Astrocyte of the spinal cord (primary cell): ENCODE measurements at places on chromosomes 2 and 18.
A peak's percentile ranks its signal among the peaks of the same experiment; 100 is the strongest.

DNA sequence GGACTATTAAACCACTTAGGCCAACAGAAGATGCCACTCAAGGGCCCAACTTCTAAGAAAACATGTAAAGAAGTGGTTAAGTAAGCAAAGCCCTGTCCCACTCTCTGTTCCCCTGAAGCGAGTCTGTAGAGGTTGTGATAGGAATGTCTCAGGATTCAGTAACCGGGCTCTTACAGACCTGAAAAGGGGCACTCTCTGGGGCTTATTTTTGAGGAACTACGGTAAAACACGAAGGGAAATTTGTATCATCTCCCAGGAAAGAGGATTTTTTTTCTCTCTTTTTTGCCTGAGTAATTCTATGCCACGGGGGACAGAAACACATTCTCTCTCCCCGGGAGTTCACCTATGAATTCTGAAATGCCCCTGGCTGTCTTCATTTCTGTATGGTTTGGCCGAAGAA is 77.4 kb downstream of the VIT start:
- DNase-seq: no peak

DNA sequence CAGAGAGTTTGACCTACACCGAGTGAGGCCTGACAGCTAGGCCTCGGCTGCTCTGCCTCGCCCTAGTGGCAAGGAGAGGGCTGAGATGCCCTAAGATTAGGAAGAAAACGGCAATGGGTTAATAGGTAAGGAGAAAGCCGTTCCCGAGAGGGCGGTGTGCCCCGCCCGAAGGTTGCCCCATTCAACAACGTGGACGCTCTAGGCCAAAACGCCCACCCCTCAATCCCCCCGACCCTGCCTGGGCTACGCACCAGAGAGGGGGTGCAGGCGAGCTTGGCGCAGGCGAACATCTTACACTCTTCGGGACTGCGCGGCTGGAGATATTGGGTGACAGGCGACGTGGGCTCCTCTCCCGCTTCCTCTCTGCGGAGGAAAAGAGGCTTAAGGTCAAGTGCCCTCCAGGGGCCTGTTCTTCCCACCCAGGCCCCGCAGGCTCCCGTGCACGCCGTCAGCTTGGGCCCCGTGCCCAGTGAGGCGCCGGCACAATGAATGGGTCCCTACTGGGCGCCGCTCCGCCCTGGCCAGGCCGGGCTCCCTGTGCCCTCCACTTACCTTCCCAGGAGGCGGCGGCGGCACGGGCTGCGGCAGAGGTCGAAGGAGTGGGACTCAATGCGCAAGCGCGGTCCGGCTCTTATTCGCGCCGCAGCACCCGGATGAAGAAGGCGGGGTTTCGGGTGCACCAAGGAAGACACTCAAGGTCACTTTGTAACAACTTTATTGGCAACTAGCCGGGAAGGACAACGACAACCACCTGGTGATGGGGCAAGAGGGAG is at the start of gene ATP5MC3:
Gene ATP5MC3 (minus strand): TSS at position 607 of the 773 bp plus-strand sequence. CDS start 317 bp downstream, at position 290.
- peak; percentile 94 for DNase-seq

GRCh38 chr2:154623819-154624218 is 74.7 kb upstream of the KCNJ3 start:
- DNase-seq: peak; percentile 52

DNA sequence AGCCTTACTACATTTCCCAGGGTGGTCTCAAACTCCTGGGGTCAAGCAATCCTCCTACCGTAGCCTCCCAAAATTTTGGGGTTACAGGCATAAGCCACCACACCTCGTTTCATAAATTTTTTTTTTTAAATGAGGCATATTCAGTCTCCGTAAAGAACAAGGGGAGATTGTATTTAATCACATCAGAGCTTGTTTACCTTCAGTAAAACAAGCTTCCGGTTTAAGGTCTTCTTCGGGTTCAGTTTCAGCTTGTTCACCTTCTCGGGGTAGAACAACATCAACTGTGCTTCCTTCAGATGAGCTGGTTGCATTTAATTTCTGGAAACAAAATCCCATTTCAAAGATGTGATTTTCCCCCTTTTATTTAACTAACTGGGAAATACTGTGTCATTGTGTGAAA is 88.6 kb downstream of the SCN3A start:
- no peak for DNase-seq

DNA sequence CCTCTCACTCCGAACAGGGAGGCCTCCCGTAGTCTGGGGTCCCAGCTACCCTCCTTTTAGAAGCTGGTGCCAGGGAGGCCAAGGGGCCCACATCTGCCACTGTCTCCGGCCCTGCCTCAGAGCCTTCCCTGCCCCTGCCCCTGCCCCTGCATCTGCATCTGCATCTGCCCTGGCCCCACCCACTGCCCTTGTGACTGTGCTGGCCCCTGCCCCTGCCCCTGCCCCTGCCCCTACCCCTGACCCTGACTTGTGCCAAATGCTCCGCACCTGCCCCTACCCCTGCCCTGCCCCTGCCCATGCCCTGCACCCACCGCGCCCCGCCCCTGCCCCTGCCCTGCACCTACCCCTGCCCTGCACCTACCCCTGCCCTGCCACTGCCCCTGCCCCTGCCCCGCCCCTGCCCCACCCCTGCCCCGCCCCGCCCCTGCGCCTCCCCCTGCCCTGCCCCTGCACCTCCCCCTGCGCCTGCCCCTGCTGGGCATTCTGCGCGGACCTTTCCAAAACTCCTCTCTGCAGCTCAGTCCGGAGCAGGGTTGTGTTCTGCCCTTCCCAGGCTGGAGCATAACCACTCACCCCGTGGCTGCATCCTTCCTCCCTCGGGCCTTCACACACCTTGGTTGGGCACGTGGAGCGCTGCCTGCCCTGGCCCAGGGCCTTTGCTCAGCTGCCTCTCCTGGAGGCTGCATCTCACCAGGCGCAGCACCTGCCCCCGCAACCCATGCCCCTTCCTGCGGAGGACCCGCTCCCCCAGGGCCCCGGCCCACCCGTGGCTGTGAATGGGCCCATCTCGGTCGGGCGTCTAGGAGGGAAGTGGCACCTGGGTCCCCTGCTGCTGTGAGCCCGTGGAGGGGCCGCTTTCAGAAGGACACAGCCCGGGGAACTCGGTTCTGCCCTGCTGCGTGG is 5.4 kb downstream of the SNTG2 start:
- DNase-seq: no peak

- DNase-seq: no peak
Observed at GRCh38 chr2:203376173-203376572, 48.0 kb downstream of the ABI2 start.

GRCh38 chr18:50724751-50725151 is 95.1 kb downstream of the MRO start:
- no peak for DNase-seq

DNA sequence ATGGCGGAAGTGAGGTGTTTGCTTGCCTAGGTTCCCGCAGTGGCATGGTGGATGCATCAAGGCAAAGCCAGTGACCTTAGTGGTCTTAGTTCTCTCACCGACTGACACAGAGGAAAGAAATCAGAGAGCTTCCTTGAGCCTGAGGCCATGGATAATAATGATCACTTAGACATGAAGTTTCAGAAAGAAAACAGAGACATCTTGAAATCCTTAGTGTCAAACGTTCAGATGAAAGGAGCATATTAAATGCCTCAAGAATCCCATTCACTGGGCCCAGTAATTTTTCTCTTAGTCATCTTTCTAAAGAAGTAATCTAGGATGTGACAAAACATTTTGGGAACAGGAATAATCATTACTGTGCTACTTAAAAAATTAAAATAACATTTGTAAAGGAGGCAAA is 35.2 kb downstream of the COPS8 start:
- DNase-seq: no peak

DNA sequence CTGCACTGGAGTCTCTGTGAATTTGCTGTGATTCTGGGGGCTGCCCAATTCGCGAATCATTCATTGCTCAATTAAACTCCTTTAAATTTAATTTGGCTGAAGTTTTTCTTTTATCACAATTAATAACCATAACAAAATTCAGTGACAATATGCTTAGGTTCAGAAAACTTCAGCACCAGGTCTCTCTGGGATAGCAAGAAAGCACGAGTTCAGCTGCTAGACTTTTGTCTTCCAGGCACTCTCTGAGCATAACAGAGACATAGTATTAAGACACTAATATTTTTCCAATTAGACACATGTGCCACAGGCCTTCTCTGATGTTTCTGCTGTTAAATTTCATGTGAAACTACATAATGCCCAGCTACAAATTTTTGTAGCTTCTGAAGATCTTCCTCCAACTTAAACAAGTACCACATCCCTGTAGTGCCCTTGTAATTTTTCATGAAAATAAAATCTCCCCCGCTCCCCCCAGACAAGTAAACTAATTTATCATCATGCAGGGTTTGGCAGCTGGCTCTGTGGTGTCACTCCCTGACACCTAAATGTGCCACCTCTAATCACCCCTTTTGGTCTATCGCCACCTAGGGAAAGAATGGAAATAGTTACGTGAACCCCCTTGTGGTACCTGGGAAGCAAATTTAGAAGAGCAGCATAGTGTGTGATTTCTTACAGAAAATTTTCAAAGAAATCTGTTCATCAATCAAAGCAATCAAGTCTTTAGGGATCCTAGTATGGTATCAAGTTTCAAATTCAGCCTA is 94.1 kb downstream of the CSRNP3 start:
- no peak for DNase-seq

DNA sequence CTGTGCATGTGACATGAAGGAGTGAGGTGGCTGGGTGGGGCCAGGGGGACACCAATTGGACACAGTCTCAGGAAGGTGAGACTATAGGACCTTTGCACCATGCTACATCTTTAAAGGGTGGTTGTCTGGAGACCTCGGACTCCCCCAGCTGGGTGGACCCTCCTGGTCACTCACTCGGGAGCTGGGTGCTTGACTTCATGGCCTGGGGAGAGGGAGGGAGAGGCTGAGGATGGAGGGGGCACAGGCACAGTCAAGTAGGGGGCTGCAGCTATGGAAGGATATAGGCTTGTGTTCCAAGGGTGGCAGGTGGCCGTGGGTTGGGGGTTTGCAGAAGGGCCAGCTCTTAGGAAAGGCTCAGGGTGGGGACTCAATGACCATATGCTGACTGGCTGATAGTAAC is 7.1 kb upstream of the CELF4 start:
- no peak for DNase-seq

DNA sequence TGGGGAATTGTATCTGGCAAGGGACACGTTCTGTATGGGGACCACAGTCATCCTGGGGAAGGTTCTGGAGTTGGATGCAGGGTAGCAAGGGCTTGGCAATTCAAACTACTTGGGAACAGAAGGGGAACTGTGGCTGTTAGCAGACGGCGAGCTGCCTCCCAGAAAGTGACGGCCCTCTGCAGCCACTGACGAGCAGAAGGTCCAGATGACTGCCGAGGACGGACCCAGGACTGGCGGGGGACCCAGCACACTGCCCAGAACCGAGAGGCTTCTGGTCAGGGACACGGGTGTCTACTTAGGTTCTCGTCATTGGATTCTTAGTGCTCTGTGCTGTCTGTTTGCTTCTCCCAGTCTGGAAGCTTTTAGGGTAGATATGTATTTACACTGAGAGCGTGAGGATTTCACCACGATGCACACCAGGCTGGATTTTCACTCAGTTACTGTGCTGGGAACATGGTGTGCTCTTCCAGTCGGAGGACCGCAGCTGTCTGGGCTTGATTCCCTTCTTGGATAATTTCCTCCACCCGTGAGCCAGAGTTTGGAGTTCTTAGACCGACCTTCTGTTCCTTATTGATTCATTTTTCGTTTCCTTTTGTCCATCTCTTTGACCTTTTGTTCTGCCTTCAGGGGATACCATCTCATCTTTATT is 13.4 kb downstream of the GPR35 start:
- DNase-seq: no peak

DNA sequence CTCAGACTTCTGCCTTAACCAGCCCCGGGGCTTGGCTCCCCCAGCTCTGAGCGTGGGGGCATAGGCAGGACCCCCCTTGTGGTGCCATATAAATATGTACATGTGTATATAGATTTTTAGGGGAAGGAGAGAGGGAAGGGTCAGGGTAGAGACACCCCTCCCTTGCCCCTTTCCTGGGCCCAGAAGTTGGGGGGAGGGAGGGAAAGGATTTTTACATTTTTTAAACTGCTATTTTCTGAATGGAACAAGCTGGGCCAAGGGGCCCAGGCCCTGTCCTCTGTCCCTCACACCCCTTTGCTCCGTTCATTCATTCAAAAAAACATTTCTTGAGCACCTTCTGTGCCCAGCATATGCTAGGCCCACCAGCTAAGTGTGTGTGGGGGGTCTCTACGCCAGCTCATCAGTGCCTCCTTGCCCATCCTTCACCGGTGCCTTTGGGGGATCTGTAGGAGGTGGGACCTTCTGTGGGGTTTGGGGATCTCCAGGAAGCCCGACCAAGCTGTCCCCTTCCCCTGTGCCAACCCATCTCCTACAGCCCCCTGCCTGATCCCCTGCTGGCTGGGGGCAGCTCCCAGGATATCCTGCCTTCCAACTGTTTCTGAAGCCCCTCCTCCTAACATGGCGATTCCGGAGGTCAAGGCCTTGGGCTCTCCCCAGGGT is 5.5 kb downstream of the CTDSP1 start:
- no peak for DNase-seq

GRCh38 chr2:62524293-62524941 is 18.4 kb upstream of the TMEM17 start:
- DNase-seq: no peak

DNA sequence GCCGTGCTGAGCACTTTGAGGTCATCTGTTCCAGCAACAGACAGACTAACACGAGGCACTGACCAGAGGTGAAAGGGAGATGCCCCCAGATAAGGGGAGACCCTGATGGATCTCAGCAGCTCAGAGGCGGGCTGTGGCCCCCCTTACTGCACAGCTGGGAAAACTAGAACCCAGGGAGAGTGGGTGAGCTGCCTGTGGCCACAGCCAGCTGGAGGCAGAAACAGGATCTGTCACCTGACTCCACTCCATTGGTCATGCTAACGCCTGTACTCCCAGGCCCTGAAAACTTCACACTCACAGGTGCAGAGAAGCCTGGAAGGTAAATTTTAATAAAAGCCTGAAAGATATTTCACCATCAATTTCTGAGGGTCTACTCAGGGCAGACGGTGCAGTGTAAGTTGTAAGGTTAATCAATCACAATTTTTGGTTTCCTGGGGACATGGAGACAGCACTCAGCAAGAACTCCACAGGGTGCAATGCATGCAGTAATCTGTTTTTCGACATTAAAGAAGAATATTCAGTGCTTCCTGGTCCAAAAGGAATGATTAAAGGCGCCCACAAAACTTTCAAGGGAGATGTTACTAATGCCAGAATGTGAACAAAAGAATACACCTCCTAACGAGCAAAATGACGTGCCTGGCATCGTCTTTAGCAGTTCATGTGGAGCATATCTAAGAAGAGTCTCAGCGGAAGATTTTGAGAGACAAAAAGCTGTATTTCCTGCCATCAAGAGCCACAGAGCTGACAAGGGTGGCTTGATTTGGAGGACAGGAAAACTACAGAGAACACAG is 173.4 kb downstream of the EIPR1 start:
- DNase-seq: no peak

GRCh38 chr18:30582078-30582477 is 460.5 kb downstream of the DSC3 start:
- DNase-seq: no peak

DNA sequence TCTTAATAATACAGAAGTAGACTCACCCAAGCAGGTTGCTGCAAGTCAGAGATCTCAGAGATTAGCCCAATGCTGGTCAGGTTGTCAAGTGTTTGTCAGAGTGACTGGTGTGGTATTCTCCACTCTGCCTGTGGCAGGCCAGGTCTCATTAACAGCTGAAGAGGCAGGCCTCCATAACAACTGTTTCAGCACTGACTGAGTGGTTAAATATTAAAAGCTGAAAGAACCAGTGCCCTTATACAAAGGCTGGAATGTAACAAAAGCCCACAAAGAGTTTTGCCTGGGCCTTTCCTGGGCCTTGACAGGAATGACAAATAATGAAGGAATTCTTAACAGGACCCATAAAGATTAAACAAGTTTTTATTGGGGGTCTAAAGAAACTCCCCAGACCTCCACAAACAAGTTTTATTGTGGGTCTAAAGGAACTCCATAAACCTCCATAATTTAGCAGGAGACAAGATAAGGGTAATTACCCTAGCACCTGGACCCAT is 26.8 kb downstream of the SULT1C2 start:
- no peak for DNase-seq
